ENCODE measurements at places on chromosomes 13 and 19. TPM values are rescaled to one million over a fixed set of nuclear protein-coding genes. Genes with fewer than 3 reads are reported as not detected.

SULT2A1 gene
- not detected for total RNA-seq

CLEC4M gene
- total RNA-seq: not detected

IFI30 gene
- not detected for total RNA-seq

SIGLEC10 gene
- not detected for total RNA-seq

NLRP4 gene
- total RNA-seq: not detected

FGF21 gene
- not detected for total RNA-seq

HSH2D gene
- not detected for total RNA-seq

ZNF222 gene
- 9.1 TPM for total RNA-seq

ALDH16A1 gene
- 86.4 TPM for total RNA-seq

AP3D1 gene
- total RNA-seq: 65.6 TPM

CEACAM8 gene
- total RNA-seq: not detected

CAPN12 gene
- not detected for total RNA-seq

CGB3 gene
- total RNA-seq: not detected

ADAT3 gene
- 3.6 TPM for total RNA-seq

ITGBL1 gene
- 11.6 TPM for total RNA-seq

ZNF154 gene
- not detected for total RNA-seq

NUMBL gene
- total RNA-seq: 42.8 TPM

ZNF160 gene
- 9.8 TPM for total RNA-seq

UNC13A gene
- total RNA-seq: 0.10 TPM

PNMA8A gene
- 0.22 TPM for total RNA-seq

NANOS3 gene
- total RNA-seq: not detected

PNMA8C gene
- total RNA-seq: not detected

FFAR1 gene
- not detected for total RNA-seq

MBD3L3 gene
- total RNA-seq: not detected

KLK5 gene
- 454 TPM for total RNA-seq

HCN2 gene
- not detected for total RNA-seq

RASAL3 gene
- total RNA-seq: 0.25 TPM

TBXA2R gene
- total RNA-seq: 1.9 TPM

SLC25A41 gene
- not detected for total RNA-seq

MIER2 gene
- 3.6 TPM for total RNA-seq

ZIC2 gene
- total RNA-seq: 5.2 TPM

ZNF723 gene
- total RNA-seq: not detected

KASH5 gene
- total RNA-seq: not detected

AMER2 gene
- total RNA-seq: not detected

SERPINE3 gene
- total RNA-seq: not detected

ZNF568 gene
- total RNA-seq: 0.63 TPM

RANBP3 gene
- 54.4 TPM for total RNA-seq

ZNF560 gene
- total RNA-seq: not detected
